ENCODE measurements at places on chromosomes 7 and 10. TPM values are rescaled to one million over a fixed set of nuclear protein-coding genes. Genes with fewer than 3 reads are reported as not detected.
A peak's percentile ranks its signal among the peaks of the same experiment; 100 is the strongest.

DNA sequence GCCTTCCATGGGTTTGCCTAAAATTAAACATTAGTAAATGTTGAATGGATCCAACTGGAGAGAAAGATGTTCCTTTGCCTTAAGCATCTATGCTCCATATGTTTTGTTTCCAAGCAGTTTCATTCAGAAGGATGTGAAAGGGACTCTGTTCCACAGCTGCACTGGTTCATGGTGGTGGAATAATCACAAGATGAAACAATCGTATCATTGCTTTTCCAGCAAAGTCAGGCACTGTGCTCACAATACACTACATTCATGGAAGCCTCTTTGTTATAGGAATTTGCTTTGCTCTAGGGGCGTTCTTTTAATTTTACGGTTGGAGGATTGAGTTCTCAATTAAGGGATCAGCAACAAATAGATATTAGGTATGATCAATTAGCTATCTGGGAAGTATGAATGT lies 33.8 kb downstream of the RAMP3 start:
- DNase-seq, result no peak

GRCh38 chr7:158328376-158329013 lies 259.1 kb downstream of the PTPRN2 start:
- DNase-seq, result no peak

SPDYE2 gene
- total RNA-seq, result not detected

EIF3B gene
- total RNA-seq, result 236 TPM

DNA sequence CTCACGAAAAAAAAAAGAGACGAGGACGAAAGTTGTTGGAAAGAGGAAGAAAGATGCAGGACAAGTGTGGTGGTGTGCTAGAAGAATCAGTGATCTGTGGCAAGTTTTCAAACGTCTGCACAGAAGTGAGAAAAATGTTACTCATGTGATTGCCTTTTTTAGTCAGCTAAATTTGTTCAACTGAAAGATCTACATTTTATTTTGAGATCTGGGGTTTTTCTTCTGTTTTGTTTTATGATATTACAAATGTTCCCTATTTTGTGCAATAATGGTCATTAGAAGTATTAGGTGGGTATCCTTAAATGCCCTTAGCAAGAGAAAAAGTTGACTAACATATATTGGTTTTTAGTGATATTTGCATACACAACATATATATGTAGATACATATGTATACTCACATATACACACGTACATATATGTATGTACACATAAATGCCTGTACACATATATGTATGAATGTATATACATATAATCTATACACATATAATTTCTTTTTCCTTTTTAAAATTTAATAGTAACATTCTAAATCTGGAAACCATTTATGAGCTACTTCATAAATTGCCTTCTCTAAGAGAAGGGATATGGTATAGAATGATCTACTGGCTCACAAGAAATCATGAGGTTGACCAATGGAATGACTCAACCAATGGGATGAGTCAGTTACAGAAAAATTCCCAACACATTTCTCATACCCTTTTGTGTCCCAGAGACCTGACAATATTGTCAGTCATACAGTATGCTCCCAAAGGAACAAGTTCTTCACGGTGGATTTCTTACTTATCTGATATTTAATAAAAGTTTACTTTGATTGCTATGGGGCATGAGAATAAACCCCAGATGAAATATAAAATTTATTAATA lies 38.4 kb downstream of the SLC39A12 start:
- peak; percentile 57 for DNase-seq

DNA sequence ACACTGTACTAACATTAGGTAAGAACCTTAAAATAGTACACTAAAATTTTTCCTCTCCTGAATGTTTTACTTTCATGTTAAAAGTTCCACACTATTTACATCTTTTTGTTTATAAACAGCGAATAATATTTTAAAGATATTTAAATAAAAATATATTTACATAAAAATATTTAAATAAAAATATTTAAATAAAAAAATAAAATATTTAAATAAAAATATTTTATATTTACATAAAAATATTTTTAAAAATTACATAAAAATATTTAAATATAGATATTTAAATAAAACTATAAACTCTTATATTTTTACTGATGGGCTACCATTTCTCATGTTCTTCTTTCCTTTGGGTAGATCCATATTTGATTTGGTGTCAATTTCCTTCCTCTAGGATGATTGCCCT lies 619.0 kb downstream of the ANKRD7 start:
- DNase-seq, result no peak

PLEKHS1 gene
- total RNA-seq, result not detected

WIPF3 gene
- 2.5 TPM for total RNA-seq
